ENCODE measurements at places on chromosomes 4 and X.

DNA sequence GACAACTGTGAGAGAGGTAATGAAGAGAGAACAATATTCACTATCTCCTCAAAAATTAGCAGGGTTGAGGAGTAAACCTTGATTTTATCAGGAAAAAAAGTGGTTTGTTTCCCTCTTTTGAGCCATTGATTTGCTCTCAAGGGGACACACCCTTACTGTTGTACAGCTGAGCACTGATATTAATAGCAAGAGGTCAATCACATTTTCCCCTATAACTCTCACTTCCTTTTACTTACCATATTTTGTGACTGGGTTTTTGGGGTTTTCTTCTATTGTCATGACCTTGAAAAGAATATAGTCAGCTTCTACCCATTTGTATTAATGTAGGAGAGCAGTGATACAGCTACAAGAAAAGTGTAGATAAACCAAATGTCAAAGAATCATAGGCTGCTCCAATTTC lies 70.2 kb upstream of the LONRF3 start:
- DNase-seq: no peak

DNA sequence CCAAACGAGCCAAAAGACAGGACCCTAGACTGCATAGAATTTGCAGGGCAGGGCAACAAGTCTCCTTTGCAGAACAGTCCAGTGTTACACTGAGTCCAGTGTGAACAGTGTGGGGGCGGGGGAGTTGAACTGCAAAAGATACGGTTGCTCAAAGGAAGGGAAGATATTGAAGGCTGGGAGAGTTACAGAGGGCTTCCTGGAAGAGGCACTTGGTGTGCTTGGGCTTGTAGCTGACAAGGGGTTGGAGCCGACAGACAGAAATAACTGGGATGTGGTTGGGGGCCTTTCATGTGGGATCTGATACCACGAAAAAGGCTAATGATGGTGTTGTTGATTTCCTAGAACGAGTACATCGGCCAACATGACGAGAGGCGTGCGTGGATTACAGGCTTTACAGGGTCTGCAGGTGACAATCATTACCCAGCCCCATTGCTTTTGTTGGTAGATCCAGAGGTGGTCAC lies 6.1 kb downstream of the XPNPEP2 start:
- DNase-seq: no peak

GRCh38 chr4:18180892-18181291 lies 159.3 kb upstream of the LCORL start:
- no peak for DNase-seq

DNA sequence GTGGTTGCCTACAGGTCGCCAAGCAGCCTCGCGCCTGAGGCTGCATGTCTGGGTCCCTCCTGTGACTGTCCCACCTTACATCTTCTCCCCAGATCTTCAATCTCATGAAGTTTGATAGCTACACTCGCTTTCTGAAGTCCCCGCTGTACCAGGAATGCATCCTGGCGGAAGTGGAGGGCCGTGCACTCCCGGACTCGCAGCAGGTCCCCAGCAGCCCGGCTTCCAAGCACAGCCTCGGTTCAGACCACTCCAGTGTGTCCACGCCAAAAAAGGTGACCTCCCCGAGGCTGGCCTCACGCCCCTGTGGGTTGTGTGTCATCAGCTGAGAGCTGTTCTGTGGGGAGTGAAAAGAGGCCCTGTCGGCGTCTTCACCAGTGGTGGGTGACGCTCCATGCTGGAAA lies 24.9 kb upstream of the HGFAC start:
- no peak for DNase-seq

DNA sequence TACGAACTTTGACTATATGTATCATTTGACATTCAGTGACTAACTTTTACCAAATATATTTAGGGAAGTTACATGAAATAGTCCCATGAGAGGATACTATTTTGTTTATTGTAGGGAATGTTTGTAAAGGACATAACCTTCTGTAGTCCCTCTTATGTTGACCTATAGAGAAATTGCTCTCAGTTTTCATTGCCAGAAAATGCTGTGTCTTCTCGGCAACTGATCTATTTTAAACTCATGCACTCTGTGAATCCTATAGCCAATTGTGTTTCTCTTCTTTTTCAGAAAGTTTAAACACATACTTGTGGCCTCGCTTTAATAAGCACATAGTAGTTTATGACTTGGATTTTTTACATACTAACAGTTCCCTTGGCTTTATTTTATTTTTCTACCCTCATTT lies 38.2 kb downstream of the DMP1 start:
- no peak for DNase-seq

DNA sequence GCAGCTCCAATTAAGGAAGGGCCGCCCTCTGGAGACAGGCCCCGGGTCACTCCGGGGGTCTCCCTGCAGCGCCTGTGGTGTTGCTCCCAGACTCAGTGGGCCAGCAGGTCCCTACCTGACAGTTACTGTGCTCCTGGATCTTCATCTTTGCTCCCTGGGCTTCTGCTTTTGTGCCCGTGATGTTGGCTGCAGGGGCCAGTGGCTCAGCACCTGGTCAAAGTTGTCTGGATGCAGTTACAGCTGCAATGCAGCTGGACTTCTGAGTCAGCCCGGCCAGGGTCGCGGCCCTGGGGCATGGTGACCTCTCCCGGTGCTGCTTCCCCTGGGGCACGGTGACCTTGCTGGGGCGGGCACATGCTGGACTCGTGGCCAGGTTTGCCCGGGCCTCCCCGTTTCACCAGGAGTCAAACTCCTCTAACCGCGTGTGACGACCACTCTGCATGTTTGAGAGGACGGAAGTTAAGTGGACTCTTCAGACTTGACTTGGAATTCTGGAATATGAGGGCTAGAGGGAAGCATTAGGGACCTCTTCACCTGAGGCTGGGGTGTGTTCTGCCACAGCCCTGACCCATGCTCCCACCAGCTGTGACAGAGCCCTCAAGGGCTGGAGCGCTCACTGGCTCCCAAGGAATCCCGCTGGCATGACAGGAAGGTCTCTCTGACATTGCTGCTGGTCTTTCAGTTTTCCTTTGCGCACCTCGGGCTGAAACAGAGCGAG lies 3.7 kb downstream of the CTAG2 start:
- no peak for DNase-seq

DNA sequence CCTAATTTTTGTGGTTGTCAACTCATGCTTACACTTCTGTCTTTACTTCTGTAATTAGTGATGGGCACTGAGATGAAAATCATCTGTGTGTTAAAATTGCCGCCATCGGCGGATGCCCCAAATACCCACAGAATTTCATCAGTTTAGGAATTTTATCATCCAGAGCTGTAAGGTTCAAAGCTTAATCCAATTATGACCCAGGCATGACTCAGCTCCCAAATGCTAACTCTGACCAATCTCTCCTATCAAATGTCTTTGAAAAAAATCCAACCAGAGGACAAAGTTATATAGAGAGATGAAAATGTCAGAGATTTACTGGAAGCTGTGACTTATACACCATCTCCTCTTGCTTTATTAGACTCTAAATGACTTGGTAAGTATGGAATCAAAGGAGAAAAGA lies 1048.7 kb upstream of the PRKX start:
- DNase-seq: no peak

GRCh38 chrX:74133156-74133796 lies 170.7 kb upstream of the ZCCHC13 start:
- DNase-seq: peak; percentile 4

- DNase-seq: peak; percentile 33
These were observed 287.7 kb upstream of the PCDH18 start for GRCh38 chr4:137819964-137820383.

DNA sequence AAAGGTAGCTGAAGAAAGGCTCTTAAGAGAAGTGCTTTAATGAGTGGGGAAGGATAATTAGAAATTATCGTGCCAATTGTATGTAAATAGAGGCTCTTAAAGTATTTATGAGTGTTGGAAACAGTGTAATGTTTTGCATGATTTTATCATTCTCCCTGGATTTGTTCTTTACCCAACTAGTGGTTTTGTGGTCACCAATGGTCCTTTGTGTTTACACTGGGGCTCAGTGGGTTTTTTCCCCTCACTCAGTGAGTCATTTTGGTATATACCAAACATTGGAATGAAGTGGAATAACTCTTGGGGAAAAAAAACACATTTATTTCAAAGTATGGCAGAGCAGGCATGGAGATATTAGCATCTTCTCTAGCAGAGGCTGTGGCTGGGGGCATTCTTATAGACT lies 20.8 kb upstream of the LGI2 start:
- no peak for DNase-seq

DNA sequence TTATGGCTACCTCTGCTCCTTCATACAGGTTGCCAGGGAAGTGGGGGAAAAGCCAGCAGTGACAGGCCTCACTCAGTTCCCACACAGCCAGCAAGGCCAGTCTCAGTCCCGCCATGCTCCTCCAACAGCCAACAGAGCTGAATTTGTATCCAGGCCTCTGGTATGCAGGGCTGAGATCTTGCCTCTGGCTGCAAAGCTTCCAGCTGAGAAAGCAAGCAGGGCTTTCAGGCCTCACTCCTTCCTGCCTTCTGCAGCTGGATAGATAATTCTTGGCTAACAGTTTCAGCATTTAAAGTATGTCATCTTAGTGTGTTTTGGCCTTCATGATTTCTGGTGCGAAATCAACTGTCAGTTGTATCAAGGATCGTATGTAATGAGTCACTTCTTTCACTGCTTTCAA lies 103.6 kb downstream of the GNL3L start:
- no peak for DNase-seq
